ENCODE measurements at places on chromosomes 4 and X.

DNA sequence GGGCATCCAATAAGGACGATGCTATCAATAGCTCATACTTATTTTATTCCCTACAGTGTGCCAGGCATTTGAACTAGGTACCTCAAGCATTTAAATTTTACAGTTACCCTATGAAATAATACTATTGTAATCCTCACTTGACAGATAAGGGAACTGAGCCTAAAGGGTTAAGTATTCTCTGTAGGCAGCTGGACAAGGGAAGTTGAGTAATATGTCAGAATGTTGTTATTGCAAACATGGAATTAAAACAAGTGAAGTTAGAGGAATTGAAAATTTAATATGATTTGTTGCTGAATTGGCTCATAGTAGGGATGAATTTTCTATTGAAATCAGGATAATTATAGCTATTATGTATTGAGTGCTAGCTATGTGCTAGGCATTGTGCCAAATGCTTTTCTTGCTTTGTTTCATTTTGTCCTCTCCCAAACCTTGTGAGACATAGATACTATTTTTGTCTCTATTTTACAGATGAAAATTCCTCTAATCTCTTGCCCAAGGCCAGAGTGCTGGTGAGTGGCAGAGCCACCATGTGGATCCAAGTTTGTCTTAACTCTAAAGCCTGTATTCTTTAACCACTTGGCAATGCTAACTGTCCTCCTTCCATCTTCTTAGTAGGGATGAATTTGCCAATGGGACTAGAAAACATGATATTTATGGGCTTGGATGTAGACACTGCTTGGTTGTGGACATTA is 58.1 kb downstream of the TMEM164 start:
- peak; percentile 38 for DNase-seq

DNA sequence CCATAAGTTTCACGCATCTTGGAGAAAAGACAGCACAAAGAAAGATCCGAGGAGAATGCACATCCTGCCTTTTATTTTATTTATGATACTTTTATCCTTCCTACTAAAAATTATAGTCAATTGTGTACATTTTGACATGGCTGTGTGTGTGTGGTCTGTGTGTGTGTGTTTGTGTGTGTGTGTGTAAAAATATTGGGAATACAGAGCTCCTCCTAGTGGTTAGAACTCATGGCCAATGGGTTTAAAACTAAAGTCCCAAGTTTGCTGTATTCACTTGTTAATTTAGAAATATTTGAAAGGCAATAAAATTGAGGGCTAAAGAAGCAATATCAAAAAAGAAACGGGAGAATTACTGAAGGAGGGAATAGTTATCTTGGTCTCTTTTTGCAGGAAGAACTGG is 47.5 kb downstream of the NKX6-1 start:
- DNase-seq = peak; percentile 13

- DNase-seq = no peak
These were observed 897.8 kb downstream of the CENPC start for GRCh38 chr4:66647476-66647875.

GRCh38 chr4:77538574-77539157 is 67.0 kb upstream of the CXCL13 start:
- DNase-seq = peak; percentile 69

- DNase-seq = no peak
These were observed 41.4 kb upstream of the SPIN2A start for GRCh38 chrX:57178605-57179004.

DNA sequence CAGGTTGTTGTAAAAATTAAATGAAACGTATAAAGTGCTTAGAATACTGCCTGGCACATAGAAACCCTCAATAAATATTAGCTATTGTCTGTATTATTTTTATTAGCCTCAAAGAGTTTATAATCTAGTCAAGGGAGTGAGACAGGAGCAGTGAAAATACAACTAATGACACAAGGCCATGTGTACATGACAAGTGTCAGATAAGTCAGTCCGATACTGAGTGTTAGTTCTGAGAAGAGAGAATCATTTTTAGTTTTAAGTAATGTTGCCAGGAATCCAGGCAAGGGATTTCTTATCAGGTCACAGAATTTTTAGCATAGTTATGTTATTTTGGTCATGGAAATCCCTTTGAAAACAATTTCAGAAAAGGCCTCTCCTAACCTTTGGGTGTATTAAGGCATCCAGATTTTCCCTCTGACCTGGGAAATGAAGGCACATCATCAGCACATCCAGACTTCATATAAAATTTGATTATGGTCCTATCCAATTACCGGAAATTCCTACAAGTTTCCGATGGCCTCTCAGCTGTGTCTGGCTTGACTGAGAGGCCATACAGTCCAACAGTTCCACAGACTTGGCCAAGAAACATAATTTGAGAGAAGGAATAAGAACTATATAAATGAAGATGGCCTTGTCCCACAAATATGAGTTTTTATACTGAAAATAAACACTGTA is 35.7 kb downstream of the PPARGC1A start:
- no peak for DNase-seq

- DNase-seq = no peak
These were observed 30.1 kb downstream of the ANKRD50 start for GRCh38 chr4:124682384-124682783.

GRCh38 chr4:7524843-7525242 is 90.1 kb upstream of the PSAPL1 start:
- no peak for DNase-seq

DNA sequence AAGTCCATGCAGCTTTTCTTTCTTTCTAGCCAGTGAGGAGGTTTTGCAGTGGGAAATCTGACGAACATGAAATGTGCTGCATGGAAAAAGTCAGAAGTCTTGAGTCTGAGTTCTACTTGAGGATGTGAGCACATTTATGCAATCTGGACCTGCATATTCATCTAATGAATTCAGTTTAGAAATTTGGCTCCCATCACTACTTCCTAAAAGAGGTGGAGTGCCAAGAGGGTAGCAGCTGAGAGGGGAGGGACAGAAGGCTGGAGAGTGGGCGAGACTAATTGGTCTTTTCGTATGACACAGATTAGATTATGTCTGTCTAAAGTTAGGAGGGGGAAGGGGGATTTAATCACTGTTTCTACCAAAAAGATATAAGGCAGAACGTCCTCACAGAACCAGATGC is 535.9 kb downstream of the IQCM start:
- no peak for DNase-seq

- DNase-seq = no peak
These were observed 240.7 kb downstream of the DCLK2 start for GRCh38 chr4:150318971-150319370.

DNA sequence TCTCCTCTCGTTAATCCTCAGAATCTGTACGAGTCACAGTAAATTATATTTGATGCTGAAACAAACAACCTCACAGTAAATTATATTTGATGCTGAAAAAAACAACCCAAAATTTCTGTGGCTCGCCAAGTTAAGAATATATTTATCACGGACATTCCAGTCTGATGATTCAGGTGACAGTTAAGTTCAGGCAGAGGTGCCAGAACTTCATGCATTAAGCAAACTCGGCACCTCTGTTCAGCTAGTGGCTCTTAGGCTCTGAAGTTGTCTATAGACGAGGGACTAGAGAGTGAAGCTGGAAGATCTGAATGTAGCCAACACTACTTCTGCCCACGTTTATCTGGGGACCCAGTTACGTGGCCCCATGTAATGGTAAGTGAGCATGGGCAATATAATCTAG is 132.2 kb upstream of the AGA start:
- peak; percentile 60 for DNase-seq

DNA sequence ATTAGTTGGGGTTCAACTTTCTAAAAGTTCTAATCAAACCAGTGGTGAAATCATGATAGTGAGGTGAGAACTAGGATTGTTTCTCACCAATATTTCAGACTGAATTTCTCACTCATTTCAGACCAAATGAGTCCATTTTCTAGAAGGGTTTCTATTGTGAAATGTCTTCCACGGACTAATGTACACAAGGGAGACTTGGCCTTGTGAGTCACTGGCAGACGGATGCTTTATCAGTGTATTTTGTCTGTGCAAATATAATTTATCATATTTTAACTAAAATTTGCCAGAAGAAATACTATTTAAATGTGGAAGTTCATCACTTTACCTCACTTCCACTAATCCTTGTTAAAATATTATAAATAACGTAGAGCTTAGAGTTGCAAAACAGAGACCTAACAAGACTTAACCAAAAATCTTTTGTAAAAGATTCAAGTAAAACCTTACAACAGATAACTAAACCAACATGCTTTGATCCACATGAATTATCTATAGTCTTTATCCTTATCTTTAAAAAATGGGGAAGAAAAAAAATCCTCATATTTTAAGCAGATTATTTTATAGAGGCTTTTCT is 506.0 kb upstream of the FAM241A start:
- peak; percentile 65 for DNase-seq

GRCh38 chr4:156870861-156871260 is 100.7 kb downstream of the PDGFC start:
- DNase-seq = no peak

DNA sequence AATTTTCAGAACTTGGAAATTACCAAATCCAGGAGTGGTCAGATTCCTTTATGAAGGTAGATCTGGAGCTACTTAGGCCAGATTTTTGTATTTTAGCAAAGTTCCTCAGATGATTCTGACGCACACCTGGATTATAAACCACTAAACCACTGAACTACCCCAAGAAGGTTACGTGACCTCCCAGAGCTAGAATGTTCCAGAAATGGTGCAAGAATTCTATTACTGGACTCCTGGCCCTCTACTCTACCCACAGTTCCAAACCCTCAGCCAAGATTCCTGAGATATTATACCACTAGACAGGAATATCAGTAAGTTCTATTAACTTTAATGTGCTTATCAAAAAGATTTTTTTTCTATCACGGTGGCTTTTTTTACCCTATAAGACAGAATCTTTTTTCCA is 67.1 kb downstream of the ABCG2 start:
- DNase-seq = no peak

GRCh38 chr4:149765630-149766029 is 50.0 kb downstream of the IQCM start:
- peak; percentile 49 for DNase-seq

DNA sequence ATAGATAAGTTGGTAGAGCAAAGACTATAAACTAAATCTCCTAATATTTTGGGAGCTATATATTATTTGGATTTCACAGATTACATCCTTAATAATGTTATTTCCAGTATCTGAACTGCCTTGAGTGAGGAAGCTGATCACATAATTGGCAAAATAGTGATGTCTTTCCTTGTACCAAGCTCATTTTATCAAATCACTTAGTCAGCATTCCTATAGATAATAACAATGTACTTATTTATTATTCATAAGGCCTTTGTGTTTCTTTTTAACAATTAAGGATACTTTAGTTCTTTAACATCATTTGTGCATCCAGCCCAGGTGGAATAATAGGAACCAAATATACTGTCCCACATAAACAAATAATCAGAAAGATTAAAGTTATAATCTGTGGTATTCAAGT is 1093.6 kb downstream of the PCDH18 start:
- DNase-seq = no peak

GRCh38 chr4:67055319-67055718 is 490.0 kb downstream of the CENPC start:
- DNase-seq = no peak

- DNase-seq = no peak
These were observed 17.9 kb upstream of the OPN1LW start for GRCh38 chrX:154126101-154126500.

DNA sequence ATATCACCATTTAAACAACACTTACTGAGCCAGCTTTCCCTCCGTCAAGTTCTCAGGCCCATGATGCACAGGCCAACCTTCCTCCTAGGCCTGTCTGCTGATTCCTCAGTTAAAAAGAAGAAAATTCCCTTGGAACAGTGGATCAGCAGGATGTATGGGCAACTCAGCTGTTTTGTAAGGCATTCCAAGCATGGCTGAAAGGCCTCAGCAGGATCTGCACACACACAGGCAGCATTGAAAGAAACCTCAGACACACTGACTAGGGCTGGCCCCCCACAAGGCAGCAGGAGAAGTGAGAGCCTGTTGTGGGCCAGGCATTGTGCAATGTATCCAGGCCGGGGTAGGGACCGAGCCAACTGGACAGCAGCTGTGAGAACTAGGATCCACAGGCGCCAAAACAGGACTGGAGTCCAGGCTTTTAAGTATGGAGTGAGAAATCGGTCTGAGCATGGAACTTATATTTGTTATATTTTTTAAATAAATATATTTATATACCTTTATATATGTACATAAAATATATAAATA is 171.4 kb downstream of the NWD2 start:
- no peak for DNase-seq

GRCh38 chr4:165905405-165906027 is 32.5 kb downstream of the TLL1 start:
- DNase-seq = peak; percentile 29

DNA sequence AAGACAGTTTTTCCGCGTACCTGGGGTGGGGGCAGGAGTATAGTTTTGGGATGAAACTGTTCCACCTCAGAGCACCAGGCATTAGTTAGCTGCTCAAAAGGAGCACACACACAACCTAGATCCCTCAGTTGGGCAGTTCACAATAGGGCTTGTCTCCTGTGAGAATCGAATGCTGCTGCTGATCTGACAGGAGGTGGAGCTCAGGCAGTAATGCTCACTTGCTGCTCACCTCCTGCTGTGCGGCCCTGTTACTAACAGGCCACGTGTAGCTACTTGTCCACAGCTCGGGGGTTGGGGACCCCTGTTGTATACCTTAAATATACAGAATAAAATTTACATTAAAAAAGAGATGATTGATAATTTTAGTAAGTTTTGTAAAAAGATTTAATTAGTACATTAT is 191.5 kb downstream of the SLC7A11 start:
- no peak for DNase-seq

GRCh38 chr4:129342819-129343408 is 247.0 kb downstream of the C4orf33 start:
- DNase-seq = peak; percentile 88

GRCh38 chr4:80033581-80033980 is 39.4 kb downstream of the ANTXR2 start:
- DNase-seq = no peak

DNA sequence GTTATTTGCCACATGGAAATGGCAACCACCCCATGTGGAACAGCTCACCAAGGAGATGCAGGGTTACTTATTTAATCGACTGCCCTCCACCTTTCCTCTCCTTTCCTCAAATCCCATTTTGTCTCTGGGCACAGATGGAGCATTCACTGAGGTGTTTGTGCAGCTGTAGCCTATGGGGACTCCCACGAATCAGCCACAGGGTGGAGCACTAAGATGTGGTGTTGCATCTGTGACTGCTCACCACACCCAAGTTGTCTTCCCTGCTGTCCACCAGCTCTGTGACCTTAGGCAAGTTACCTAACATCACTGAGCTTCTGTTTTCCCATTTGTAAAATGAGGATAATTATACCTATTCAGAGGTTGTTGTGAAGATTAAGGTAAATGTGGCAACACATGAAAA is 252.4 kb upstream of the CPEB2 start:
- peak; percentile 50 for DNase-seq

GRCh38 chr4:6876440-6876839 is 33.2 kb upstream of the TBC1D14 start:
- peak; percentile 29 for DNase-seq

- no peak for DNase-seq
These were observed 695.7 kb upstream of the GALNTL6 start for GRCh38 chr4:171117457-171117856.
